ENCODE measurements at places on chromosomes 7 and 10. TPM values are rescaled to one million over a fixed set of nuclear protein-coding genes. Genes with fewer than 3 reads are reported as not detected.
A peak's percentile ranks its signal among the peaks of the same experiment; 100 is the strongest.

- H3K36me3 ChIP-seq = no peaks in the 10 kb centered on the region
- no peak for DNase-seq
- H3K4me1 ChIP-seq = peaks cover 3% of the 10 kb centered on the region
- no peak overlapping the region for H3K27ac ChIP-seq
- no peak overlapping the region for H3K4me3 ChIP-seq
Measured at GRCh38 chr7:601595-602340, 82.1 kb upstream of the PDGFA start.

The PLAU gene
- 3.2 TPM for total RNA-seq

The CFAP43 gene
- total RNA-seq = 0.07 TPM

The UCN3 gene
- not detected for total RNA-seq

DNA sequence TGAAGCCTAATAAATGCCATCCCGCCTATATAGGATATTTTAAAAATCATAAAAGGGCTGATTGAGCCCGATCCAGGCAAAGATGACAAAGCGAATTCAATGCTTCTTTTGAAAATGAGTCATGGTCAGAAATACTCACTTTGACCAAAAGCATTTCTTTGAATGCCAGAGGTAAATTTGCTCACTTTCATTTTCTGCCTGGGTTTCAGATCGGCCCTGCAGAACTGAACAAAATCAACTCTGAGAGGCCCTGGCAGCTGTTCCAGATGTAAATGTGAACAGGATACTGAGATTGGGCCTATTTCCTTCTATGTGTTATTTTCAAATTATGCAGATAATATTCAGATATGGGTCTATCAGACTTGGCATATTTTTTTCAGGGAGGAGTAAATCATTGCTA is 114.8 kb upstream of the ARID5B start:
- no peak for DNase-seq
- no peak overlapping the region for H3K4me3 ChIP-seq
- no peak overlapping the region for H3K27ac ChIP-seq
- H3K27me3 ChIP-seq = 0 out of 2 replicates have a peak, but pooled peaks cover 3% of the 10 kb centered on the region
- H3K4me1 ChIP-seq = no peaks in the 10 kb centered on the region

The UPK3BL1 gene
- 41.7 TPM for total RNA-seq

The SLC29A4 gene
- total RNA-seq = not detected

GRCh38 chr10:129696636-129697035 is 229.6 kb downstream of the MGMT start:
- H3K36me3 ChIP-seq = no peaks in the 10 kb centered on the region
- no peaks in the 10 kb centered on the region for H3K4me1 ChIP-seq
- H3K27me3 ChIP-seq = no peaks in the 10 kb centered on the region
- H3K4me3 ChIP-seq = no peak overlapping the region
- DNase-seq = no peak

DNA sequence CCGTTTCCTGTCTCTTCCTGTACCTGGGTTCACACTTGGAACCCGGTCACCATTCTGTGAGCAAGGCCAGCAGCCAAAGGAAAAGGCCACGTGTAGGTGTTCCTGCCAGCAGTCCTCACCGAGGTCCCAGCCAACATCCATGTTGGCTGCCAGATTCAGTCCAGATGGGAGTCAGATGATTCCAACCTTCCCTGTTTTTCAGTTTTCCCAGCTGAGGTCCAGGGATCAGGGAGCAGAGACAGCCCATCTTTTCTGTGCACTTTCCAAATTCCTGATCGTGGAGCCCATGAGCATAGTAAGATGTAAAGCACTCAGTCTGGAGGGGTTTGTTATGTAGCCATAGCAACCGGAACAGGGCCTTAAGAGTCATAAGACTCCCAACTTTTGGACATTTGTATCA is 3.9 kb upstream of the PVRIG start:
- DNase-seq = no peak
- no peak overlapping the region for H3K4me3 ChIP-seq
- no peak overlapping the region for H3K27ac ChIP-seq
- no peaks in the 10 kb centered on the region for H3K36me3 ChIP-seq
- H3K4me1 ChIP-seq = peaks cover 33% of the 10 kb centered on the region
- H3K27me3 ChIP-seq = no peaks in the 10 kb centered on the region

GRCh38 chr7:112147793-112148361 is 58.3 kb downstream of the DOCK4 start:
- no peaks in the 10 kb centered on the region for H3K4me1 ChIP-seq
- H3K27ac ChIP-seq = no peak overlapping the region

GRCh38 chr10:124629415-124629814 is 114.8 kb downstream of the FAM53B start:
- peak overlapping the region; percentile 93 for H3K27ac ChIP-seq
- H3K4me3 ChIP-seq = no peak overlapping the region
- H3K36me3 ChIP-seq = no peaks in the 10 kb centered on the region
- DNase-seq = peak; percentile 61
